Bone marrow (tissue), 2 donors: ENCODE measurements at places on chromosomes 12 and 14.

DNA sequence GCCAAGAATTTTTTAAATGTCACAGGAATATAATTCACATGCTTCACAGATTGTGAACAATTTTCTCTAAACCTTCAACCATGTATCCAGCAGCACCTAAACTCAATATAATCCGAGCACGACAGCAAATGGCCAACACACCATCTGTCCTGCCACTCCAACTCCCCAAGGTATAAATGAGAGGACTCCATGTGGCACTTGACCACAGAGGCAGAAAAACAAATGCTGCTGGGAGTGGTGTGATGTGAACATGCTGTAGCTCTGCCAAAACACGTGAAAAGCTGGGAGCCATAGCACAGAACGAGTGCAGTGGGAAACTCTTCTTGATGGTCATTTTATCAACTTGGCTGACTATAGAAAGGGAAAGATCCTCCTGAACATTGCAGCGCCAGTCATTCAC, 70.9 kb downstream of the LLPH start:
- no peak for DNase-seq

- DNase-seq, result no peak
Measured at GRCh38 chr12:98146043-98146442, 369.3 kb upstream of the TMPO start.

GRCh38 chr12:58976146-58976545, 55.8 kb upstream of the LRIG3 start:
- DNase-seq, result no peak

DNA sequence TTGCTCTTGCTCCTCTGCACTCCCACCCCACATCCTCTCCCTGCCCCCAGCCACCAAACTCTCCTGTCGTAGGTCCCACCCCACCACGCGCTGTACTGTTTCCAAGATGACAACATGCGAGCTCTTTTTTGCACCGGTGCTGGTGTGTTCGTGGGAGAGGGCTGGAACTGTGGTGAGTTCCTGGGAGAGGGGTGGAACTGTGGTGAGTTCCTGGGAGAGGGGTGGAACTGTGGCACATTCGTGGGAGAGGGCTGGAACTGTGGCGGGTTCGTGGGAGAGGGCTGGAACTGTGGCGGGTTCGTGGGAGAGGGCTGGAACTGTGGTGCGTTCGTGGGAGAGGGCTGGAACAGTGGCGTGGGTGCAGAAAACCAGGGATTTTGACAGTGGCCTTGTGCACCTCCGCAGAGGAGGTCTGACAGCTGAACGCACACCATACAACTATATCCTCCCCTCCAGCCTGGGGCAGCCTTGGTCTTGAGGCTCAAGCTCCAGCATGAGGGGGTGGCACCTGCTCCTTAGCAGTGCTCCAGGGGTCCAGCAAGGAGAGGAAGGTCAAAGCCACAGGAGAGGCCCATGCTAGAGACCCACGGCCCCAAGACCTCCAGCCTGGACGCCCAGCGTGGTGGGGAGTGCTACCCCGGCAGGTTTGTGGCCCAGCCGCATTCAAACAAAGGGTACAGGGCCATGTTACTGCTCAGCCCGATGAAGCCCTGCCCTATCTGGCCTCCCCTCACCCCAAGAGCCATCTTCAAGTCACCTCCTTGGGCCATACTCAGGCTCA, 50.1 kb downstream of the ACTN1 start:
- no peak for DNase-seq
